Ovary (tissue), 10 donors: ENCODE measurements at places on chromosomes 7 and 10. TPM values are rescaled to one million over a fixed set of nuclear protein-coding genes. Genes with fewer than 3 reads are reported as not detected.

Gene POLR2J2
- 5.9 TPM for total RNA-seq

Gene BLNK
- 1.4 TPM for total RNA-seq

Gene CYP3A4
- total RNA-seq = 0.30 TPM

Gene AKR1B15
- total RNA-seq = not detected

Gene ABCC2
- total RNA-seq = 1.8 TPM
